Stimulated activated CD4-positive, alpha-beta T cell treated with anti-CD3 and anti-CD28 coated beads, Interleukin-15, amount 100 ng/mL, for 24 hours (primary cell): ENCODE measurements at places on chromosomes 11 and 22.

GRCh38 chr11:118607401-118608359, at the start of gene PHLDB1:
PHLDB1 (plus strand) TSS chr11:118607615; CDS start chr11:118613837, 6,222 bp downstream.
- peak; percentile 64 for DNase-seq

DNA sequence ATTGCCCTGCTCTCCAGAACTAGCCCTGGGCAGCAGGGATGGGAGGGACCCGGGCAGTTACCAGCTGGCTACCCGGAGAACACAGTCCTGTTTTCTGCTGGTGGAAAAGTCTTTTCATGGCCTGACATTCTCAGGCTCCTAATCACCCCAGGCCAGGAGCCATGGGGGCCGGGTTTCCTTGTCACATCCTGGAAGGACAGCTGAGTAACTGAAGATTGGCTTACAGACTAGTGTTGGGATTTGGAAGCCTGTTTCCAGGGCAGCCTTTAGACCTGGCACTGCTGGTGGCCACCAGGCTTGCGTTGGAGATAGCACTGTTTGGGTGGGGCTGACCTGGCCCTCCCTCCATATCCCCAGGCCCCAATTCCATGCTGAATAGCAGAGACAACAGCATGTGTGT, 349.0 kb downstream of the CTTN start:
- DNase-seq: no peak

- DNase-seq: no peak
These were observed 68.6 kb downstream of the LRP5 start for GRCh38 chr11:68380786-68381622.

DNA sequence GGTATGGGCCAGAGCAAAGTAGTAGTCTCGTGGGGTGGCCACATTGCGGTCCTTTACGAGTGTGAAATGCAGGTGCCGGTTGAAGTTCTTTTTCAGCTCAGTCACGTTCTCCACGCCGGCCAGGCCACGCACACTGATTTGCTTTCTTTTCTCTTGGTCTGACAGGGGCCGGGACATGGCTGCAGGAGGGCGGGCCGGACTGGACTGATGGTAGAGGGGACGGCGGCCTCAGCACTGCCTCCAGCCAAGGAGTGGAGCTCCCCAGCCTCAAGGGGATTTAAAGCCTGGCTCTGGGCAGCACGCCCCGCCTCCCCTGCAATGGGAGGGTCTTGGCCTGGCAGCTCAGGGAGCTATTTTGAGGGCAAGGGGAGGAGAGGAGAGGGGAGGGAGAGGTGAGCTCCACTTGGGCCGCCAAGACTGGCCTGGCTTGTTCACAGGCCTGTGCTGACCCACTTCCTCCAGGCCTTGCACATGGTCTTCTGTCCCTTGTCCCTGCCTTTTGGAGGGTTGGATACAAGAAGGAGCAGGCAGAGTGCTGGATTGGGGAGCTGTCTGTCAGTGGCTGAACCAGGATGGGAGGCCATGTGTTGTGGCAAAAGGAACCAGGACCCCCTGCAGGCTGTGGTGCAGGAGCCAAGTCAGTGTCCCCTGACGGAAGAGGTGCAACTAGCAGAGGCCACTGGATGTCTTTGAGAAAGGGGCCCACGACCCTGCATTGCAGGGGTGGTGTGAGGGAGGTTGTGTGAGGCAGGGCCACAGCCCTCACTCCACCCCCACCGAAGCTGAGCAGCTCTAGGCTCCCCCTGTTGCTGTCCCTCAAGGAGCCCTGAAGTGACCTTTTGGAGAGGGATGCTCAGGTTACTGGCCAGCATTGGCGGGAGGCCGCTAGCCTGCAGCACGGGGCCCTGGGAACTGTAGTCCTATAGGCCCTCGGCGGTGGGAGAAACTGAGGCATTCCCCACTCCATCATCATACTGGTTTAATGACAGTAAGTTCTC, at the start of gene PYGM:
Gene PYGM (minus strand): TSS at position 253 of the 998 bp plus-strand sequence. CDS start 76 bp downstream, at position 177.
- peak; percentile 27 for DNase-seq

DNA sequence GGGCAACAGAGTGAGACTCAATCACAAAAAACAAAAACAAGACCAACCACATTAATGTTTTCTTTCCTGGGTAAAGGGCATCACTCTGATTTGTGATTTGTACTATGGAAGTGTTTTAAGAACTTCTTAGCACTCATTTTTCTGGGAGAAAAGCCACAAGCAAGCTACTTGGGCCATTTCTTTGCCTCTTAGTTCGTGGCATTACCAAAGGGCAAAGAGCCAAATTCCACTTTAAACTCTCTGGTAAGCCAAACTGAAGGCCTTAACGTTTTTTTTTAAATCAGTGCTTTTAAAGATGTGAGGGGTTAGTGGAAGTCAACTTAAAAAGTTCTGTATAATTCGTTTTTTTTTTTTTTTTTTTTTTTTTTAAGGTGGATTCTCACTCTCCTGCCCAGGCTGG, 36.9 kb downstream of the CAT start:
- no peak for DNase-seq

GRCh38 chr11:124747406-124748099, 4.5 kb downstream of the VSIG2 start:
- DNase-seq: no peak

GRCh38 chr11:99015634-99016454, 4.9 kb upstream of the CNTN5 start:
- no peak for DNase-seq
